Memory B cell (primary cell): ENCODE measurements at places on chromosomes 6 and 20.
A peak's percentile ranks its signal among the peaks of the same experiment; 100 is the strongest.

- no peak for DNase-seq
Observed at GRCh38 chr6:30227763-30228487, 14.7 kb upstream of the TRIM26 start.

- no peak for DNase-seq
Observed at GRCh38 chr20:53162251-53162835, 190.2 kb downstream of the TSHZ2 start.

DNA sequence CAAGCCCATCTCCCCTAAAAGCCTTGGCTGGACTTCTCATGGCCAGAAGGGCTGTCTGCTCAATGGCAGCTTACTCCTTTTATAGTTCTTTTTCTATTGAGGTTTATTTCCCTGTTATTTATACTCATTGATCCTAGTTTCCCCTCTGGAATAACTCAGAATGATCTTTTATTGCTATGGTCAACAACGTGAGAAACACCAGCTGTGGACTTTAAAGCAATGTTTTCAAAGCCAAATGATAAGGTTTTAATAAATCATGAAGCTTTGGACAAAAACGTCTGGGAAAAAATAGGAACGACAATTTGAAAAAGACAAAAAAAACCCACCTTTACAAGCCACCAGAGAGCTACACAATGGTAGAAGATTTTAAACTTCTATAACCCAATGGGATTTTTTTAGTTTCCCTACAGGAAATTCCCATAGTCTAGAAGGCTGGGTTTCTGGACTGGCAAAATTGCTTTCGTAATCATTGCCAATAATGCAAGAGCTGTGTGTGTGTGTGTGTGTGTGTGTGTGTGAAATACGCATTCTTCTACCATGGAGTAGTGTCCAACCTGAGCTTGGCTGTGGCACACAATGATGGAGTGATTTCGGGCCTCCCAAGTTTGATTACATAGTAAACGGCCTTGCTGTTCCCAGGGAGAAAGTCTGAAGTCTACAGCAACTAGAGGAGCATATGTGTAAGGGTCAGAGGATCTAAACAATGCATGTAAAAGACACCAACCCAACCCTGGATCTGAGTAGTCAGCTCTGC is 396.0 kb downstream of the SYNE1 start:
- no peak for DNase-seq

GRCh38 chr6:2103765-2104523 is 141.5 kb downstream of the GMDS start:
- DNase-seq: peak; percentile 9

- DNase-seq: no peak
Observed at GRCh38 chr20:44022464-44022863, 107.8 kb downstream of the TOX2 start.

DNA sequence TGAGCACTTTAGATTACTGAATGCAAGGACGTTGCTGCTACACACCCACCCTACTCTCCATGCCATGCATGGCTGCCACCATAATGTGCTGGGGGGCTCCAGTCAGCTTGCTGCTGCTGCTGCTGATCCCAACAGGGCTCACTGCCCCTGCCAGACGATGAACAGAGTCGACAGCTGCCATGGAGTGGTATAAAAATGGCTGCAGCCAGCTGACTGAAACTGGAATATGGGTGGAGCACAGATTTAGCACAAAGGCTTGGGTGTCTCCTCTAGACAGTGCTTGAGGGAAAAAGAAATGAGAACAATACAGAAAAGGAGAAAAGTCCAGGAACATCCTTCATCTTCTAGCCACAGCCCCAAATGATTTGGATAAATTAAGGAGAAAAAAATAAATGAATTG is 150.7 kb downstream of the PDSS2 start:
- DNase-seq: no peak

GRCh38 chr6:27502508-27503435 is 29.9 kb upstream of the ZNF184 start:
- peak; percentile 20 for DNase-seq

DNA sequence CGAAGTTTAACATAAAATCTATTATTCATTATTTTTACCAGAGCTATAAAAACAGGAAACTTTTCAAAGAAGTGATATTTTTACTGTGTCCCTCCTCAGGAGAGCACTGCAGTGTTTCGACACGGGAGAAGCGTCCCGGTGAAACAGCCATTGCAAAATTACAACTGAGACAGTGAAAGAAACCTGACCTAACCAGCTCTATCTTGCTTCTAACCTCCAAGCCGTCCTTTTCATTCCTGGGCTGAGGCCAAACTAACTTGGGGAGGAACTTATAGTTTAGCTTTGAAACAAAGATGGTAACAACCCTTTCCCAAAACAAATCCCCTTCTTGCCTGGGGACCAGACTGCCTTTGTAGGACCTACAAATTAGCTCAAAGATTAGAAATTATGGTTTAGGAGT is 79.2 kb downstream of the WDR27 start:
- DNase-seq: no peak

DNA sequence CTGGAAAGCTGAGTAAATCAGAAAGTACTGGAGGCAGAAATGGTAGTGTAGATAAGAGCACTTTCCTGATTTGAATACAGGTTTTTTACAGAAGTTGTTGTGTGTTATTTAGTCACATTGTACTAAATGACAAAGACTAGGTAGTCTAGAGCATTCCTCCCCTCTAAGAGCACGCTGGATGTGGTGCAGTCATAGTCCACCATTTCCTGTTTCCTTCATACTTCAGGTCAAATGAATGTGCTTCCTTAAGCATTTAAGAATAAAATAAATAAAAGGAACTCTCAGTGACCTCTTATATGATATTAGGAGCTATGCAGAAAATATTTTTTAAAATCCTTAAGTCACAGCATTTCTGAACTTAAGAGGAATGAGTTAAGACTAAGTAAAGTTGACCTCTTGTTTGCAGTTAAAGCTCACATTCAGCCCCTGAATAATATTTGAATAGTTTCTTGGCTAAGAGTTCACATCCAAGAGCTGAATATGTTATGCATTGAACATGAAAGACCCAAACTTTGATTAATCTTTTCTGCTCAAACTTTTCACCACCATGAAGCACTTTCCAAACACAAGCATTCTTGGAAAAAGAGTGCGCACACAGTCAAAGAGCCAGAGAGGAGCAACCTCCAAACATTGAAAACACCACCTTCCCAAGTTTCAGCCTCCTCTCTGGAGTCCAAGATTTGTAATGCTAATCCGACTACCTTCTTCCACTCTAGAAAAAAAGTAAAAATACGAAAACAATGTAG is 53.4 kb upstream of the TMEM30A start:
- no peak for DNase-seq

DNA sequence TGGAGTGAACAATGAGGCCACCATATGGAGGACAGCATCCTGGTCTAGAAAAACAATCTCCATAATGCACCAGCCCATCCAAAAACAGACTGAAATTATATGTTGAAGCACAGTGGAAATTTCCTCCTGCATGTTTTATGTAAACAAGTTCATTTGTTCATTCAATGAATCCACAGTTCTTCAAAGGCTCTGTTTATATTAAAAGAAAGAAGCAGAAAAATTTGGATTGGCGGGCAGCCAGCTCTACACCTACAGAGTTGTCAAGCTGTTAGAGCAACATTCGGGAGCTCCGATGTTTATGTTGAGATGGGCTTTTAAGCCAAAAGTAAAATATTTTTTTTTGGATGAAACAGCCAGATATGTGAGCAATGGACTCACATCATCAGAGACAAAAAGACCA is 395.3 kb upstream of the SULF2 start:
- no peak for DNase-seq

GRCh38 chr20:53201588-53201987 is 229.4 kb downstream of the TSHZ2 start:
- no peak for DNase-seq

GRCh38 chr20:59007665-59008511 is 834 bp upstream of the CTSZ start:
- DNase-seq: peak; percentile 67

DNA sequence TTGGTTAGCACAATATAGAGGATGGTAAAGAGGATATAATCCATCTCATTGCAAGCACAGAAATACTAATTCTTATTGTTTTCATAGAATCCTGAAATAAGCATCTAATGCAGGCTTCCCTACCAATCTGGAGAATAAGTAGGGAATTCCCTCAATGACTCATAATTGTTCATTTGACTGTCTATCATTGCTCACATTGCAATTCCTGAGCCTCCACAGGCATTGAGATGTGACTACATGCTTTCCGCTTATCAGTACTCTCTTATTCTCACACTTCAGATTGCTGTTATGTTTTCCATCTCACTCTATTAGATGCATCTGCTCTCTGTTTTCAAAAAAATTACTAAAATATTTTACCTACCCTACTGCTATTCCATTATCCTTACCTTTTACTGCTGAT is 216.2 kb upstream of the PRSS16 start:
- no peak for DNase-seq

DNA sequence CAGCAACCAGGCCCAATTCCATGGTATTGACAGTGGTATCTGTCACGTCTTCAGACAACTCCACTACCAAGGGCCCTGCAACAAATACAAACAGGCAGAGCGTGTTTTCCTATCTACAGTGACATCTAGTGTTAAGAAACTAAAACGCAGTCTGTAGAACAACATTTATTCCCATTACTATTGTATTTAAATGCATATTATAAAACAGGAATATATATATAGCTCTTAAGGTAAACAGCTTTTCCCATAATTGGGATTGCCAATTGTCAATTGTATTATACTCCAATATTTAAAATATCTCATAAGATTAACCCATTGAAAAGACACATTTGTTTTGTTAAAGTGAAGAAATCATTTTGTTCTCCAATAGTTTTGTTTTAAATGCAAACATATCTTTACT is 97.2 kb downstream of the KIF16B start:
- peak; percentile 26 for DNase-seq

DNA sequence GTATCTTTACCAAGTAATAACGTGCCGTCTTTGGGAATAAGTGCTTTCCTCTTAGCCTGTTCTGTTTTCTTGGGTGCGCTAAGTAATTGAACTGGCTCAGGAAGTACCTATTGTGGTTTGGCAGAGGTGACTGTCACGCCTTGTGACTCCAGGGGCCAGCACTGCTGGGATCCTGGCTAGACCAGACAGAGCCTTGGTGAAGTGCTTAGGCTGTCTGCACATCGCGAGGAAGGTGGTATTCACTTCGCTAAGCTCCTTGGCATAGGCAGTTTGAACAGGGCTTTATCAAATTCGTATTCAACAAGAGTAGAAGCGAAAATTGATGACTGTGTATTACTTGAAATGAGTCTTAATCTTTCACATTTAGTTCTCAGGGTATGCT is 17.6 kb downstream of the PRDM1 start:
- no peak for DNase-seq

- DNase-seq: no peak
Observed at GRCh38 chr6:130973521-130974277, 89.3 kb downstream of the EPB41L2 start.

DNA sequence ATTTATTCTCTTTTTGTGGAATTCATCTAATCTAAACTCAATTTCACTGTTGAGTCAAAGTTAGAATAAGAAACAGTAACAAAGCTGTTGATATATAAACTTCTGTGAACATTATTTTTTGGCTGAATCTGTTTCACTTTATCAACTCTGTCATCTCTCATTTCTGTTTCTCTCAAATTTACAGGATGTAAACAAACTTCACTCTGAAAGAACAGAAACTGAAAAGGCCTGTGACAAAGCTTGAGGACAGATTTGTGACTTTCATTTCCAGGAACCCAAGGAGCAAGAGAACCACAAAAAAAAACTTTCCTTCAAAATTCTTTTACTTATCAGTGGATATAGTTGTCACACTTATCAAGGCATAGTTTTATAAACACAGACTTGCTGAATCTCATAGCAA is 447.9 kb upstream of the OPRM1 start:
- no peak for DNase-seq

GRCh38 chr6:81690073-81690472 is 62.4 kb downstream of the TENT5A start:
- DNase-seq: no peak

DNA sequence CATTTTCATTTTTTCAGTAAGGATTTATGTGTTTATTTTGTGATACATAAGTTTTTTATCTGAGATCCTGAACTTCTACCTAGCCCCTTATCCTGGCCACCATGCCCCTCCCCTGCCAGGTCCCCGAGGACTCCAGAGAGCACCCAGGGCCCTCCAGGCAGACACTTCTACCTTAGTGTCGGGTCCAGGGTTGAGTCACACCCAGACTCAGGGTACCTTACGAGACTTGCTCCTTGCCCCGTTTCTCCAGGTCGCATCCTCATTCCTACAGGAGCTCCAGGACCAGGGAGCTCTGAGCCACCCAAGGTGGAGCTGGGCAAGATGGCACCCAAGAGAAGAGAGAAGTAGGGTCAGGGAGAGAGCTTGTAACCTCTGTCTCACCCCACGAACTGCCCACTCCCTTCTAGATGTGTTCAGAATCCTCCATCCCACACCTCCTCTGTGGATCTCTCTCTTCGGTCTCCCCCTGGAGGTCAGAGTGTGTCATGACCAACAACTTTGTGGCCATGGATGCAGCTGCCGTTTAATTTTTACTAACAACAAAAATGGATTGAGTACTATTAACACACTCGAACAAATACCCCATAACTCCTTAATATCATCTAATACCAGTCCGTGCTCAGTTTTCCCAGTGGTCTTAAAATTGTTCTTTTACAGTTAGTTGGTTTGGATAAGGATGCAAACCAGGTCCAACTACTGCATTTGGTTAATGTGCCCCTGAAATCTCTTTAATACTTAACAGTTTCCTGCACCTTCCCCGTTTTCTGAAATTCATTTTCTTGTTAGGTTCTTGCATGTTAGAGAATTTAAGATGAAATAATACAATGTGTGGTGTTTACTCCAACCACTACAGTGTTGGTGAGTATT is 130.6 kb upstream of the INSM1 start:
- DNase-seq: no peak

DNA sequence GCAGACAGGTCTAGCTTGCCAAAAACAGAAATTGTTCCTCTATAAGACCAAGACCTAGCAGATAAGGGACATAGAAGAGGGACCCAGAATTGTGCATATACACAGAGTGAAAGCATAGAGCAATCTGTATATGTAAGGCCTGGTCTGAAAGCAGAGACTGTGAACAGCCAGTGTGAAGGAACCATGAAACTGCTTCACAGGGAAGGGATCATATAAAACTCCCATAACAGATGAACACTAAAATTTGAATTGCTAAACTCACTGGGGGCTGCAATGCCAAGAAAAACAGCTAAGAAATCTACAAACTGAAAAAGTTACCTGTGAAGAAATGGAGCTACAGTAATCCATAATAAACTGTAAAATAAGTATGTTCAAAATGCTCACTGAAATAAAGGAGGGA is 7.0 kb downstream of the ZUP1 start:
- DNase-seq: no peak

- peak; percentile 45 for DNase-seq
Observed at GRCh38 chr6:89281779-89282246, 33.3 kb downstream of the GABRR2 start.

GRCh38 chr6:106637717-106638341 is 8.5 kb downstream of the QRSL1 start:
- peak; percentile 37 for DNase-seq

DNA sequence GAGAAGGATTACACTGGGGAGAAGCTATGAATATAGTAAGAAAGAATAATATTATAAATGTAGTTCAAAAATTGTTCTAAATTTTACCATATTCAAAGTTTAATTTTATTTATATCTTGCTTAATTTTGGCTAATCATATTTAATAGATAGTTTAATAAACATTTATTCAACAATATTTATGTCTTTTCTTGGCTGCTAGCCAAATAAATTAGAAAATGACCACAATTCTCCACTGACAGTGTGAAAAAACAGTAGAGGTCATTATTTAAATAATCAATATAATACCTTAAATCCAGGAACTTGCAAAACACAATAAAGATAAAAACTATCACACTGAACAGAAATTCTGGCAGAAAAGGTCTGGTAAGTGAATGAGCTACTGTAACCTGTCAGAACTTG is 145.9 kb downstream of the IPCEF1 start:
- DNase-seq: no peak
